ENCODE measurements at places on chromosomes 2 and 18. TPM values are rescaled to one million over a fixed set of nuclear protein-coding genes. Genes with fewer than 3 reads are reported as not detected.
A peak's percentile ranks its signal among the peaks of the same experiment; 100 is the strongest.

GRCh38 chr2:23380562-23381065 is 4.4 kb upstream of the KLHL29 start:
- peak; percentile 70 for DNase-seq

- no peak for DNase-seq
Observed at GRCh38 chr2:238169708-238170251, 11.0 kb downstream of the ERFE start.

- no peak for DNase-seq
Observed at GRCh38 chr2:234763002-234763873, 188.6 kb upstream of the SH3BP4 start.

DNA sequence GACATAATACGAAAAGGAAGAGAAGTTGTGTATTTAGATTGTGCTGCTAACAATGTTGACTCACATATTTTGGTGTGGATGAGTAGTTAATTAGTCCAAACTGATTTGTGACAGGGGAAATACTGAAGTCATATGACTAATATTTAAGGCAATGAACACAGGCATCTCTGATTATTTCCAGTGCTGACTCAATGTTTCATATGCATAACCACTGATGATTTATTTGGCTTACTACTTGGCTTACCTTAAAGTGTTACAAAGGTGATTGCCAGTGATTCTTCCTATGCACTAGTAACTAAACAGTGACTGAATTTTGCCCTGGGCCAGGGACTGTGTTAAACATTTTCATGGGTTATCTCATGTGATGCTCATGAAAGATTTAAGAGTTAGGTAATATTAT is 722.6 kb downstream of the METTL4 start:
- no peak for DNase-seq

- DNase-seq = no peak
Observed at GRCh38 chr2:124131276-124131675, 106.2 kb downstream of the CNTNAP5 start.

GRCh38 chr2:46557788-46558187 is 78.4 kb downstream of the TMEM247 start:
- DNase-seq = no peak

DNA sequence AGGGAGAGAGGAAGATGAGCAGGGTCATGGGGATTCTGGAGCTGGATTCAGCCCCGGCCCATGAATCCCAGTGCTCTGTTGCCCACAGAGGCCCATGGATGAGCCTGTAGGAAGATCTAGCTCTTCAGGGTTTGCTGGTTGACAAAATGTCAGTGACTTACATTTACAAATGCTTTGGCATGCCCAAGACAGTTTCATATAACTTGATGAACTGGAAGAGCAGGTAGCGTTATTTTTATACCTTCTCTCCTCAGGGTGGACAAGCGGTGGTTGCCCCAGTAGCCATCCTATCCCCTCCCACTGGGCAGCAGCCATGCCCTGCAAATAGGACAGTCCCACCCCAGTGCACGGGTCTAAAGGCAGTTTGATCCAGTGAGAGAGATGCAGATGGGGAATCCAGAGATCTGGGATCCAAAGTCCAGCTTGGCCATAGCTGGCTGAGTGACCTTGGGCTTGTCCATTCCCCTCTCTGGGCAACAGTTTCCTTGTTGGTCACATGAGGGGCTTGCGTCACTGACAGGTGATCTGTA is 21.5 kb upstream of the KCNK3 start:
- DNase-seq = no peak

DNA sequence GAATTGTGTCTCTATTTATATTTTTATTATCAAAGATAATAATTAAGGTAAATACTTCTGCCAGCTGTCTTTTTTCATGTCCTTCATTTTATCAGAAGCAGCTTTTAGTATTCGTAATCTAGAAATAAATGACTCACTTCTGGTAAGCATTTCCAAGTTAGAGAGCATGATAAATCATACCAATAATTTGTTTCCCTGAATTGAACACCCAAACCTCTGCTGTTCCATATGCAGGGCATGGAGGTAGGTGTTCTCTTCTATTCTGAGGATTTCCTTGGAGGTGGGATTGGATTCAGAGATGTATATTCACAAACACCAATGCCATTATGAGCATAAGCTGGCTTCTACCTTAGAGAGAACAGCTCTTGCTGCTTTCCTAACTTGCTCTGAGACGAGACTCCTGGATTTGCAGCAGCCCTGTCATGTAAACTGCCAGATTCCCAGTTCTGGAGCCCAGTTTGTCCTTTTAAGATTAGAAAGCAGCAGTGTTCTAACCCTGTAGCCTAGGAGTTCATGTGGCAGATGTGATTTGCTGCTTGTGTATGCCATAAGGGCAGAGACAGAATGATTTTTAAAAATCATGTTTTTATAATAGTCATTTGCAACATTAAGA is 47.5 kb downstream of the SKA1 start:
- no peak for DNase-seq

- no peak for DNase-seq
Observed at GRCh38 chr2:128521482-128521881, 202.8 kb upstream of the HS6ST1 start.

- no peak for DNase-seq
Observed at GRCh38 chr2:160351956-160352355, 141.7 kb downstream of the RBMS1 start.

DNA sequence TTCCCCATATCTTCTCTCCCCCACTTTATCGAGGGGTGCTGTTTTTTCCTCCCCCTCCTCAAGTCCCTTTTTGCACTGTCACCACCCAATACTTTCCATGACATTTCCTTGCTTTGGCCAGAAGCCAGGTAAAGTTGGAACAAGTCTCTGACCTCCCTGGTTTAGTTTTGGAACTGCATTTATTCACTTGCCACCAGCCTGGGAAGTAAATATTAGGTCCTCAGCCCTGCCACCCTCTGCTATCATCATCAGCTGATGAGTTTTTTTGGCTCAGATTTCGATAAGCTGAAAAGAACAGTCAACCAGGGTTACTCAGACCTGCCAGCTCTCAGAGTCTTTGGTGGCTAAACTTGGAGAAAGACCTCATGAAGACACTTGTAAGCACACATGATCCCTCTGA is 47.0 kb downstream of the DHRS9 start:
- no peak for DNase-seq

GRCh38 chr2:108409768-108410167 is 32.0 kb downstream of the SULT1C4 start:
- DNase-seq = no peak

- peak; percentile 8 for DNase-seq
Observed at GRCh38 chr2:46493241-46493970, 14.0 kb downstream of the TMEM247 start.

- DNase-seq = peak; percentile 54
Observed at GRCh38 chr2:54503192-54503591, 47.1 kb downstream of the SPTBN1 start.

- DNase-seq = no peak
Observed at GRCh38 chr2:98882368-98882767, 53.7 kb downstream of the CRACDL start.

GRCh38 chr2:66596256-66596655 is 161.3 kb downstream of the MEIS1 start:
- DNase-seq = no peak

GRCh38 chr18:75714766-75715165 is 287.3 kb upstream of the SMIM21 start:
- no peak for DNase-seq

DNA sequence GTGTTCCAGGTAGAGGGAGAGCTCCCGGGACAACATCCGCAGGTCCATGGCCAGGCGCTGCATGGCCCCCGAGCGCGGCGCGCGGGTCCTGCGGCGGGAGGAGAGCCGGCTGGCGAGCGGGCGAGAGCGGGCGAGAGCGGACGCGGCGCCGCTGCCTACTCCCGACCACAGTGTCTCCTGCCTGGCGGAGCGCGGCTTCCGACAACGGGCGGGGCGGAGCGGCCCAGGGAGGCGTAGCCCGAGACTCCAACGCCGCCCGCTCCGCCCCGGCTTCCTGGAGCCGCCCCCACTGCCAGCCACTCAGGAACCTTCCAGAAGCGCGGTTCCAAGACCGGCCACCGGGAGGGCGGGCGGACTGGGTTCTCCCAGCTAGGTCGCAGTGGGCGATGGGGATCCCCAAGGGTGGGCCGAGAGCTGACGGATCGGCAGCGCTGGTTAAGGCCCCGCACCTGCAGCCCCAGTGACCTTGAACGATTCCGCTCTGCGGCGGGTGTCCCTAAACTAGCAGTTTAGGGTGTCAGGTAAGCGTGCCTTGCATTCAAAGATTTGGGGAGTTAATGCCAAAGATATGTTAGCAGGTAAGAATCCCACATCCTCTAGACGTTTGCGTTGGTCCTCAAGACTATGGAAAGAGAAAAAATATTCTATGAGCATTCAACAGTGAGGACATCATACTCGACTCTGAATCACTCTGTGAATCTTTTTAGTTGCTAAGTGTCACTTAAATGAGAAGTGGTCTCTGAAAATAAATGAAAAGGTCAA is at the start of gene ABHD3:
Gene ABHD3, minus strand, starts transcription at position 172 of the 762 bp plus-strand sequence. Its CDS starts 109 bp downstream, at position 63.
- peak; percentile 94 for DNase-seq

DNA sequence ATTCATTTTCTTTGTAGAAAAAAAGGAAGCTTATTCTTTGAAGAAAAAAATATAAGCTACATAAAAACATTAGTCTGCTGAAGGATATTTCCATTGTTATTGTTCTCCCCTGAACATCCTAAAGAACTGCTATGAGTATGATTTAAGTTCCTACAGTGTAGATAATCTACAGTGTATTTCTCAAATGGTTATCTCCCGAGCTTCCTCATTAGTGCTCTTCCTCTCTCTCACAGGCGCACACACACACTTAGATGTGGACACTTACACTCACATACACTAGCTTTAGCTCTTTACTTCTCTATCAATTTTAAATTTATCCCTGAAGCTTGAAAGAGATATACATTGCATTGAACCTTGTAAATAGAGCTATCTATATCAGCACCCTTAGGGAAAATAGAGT is 681.0 kb downstream of the KCNJ3 start:
- DNase-seq = no peak

GRCh38 chr2:152061383-152061782 is 37.5 kb downstream of the CACNB4 start:
- no peak for DNase-seq

DNA sequence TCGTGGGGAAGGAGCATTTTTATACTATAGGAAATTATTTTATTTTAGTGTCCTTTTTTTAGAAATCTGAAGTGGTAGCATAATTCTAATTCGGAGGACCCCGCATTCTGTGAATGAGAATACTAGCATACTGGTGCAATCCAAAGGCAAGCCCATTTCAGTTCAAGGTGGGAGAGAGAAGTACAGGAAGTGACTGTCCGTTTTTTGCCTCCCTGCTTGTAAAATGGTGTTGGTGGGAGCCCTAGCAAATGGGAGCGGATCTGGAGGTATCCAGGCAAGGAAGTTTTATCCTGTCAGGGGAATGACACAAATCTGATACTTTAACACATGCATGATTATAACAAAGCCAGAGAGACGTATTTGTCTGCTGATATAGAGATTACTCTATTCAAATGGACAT is 141.7 kb downstream of the ESCO1 start:
- DNase-seq = no peak

- DNase-seq = no peak
Observed at GRCh38 chr2:180943275-180943674, 37.1 kb upstream of the UBE2E3 start.

DNA sequence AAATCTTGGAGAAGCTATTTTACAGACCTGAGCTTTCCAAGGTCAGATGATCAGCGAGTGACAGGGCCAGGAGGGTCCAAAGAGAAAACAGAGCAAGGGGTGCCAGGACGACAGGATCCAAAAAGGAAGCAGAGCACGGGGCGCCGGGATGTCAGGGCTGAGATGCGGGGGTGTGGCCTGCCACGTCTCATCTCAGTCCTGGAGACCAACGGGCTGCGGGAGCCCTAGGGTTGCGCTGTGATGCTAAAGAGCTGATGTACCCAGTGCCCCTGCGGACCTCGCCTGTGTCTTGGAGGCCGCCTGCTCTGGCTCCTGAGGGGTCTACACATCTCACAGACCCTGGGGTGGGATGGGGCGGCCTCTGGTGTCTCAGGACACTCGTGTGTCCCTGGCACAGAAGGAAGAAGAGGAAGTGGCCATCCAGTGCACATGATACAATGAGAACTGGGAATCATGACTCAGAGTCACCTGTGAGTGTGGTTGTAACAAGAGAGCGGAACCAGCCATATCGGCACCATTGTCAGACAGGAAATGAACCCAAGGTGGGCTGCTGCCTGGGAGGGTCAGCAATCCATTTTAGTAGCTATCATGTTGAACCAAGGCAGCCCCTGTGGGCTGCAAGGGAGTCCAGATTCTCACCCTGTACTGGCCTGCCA is 97.8 kb downstream of the MYT1L start:
- no peak for DNase-seq

GRCh38 chr2:233600386-233600785 is 17.0 kb upstream of the UGT1A8 start:
- no peak for DNase-seq

DNA sequence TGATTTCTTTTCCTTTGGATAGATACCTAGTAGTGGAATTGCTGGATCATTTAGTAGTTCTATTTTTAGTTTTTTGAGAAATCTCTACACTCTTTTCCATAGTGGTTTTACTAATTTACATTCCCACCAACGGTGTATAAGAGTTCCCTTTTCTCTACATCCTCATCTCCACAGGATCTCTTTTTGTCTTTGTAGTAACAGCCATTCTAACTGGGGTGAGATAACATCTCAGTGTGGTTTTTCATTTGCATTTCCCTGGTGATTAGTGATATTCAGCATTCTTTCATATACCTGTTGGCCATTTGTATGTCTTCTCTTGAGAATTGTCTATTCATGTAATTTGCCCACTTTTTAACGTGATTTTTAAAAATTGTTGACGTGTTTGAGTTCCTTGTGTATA is 13.8 kb downstream of the RFTN2 start:
- no peak for DNase-seq

GRCh38 chr2:171432206-171432968 is 1.4 kb downstream of the METTL8 start:
- no peak for DNase-seq

- no peak for DNase-seq
Observed at GRCh38 chr2:67393237-67393636, 3.9 kb upstream of the ETAA1 start.

ALK gene
- total RNA-seq = not detected

TSPYL6 gene
- total RNA-seq = not detected

CRYBA2 gene
- not detected for total RNA-seq

MDH1 gene
- 197 TPM for total RNA-seq

TUBA3E gene
- not detected for total RNA-seq

ATL2 gene
- total RNA-seq = 50.5 TPM

IHH gene
- total RNA-seq = not detected

MROH2A gene
- not detected for total RNA-seq

KLHL14 gene
- total RNA-seq = not detected

CPLX4 gene
- total RNA-seq = not detected

SMAD2 gene
- total RNA-seq = 140 TPM

FAM228A gene
- not detected for total RNA-seq

ERBB4 gene
- total RNA-seq = not detected

SLC35F5 gene
- total RNA-seq = 17.1 TPM

FOXI3 gene
- not detected for total RNA-seq

FKBP7 gene
- total RNA-seq = 3.6 TPM

OSR1 gene
- total RNA-seq = not detected

FKBP1B gene
- 3.2 TPM for total RNA-seq

RAB17 gene
- total RNA-seq = 0.16 TPM

SPATA3 gene
- total RNA-seq = not detected

CCDC142 gene
- total RNA-seq = 22.5 TPM
